ENCODE measurements at places on chromosomes 13 and 19.

GRCh38 chr19:55530996-55531395, 5.9 kb downstream of the SBK2 start:
- DNase-seq = no peak

DNA sequence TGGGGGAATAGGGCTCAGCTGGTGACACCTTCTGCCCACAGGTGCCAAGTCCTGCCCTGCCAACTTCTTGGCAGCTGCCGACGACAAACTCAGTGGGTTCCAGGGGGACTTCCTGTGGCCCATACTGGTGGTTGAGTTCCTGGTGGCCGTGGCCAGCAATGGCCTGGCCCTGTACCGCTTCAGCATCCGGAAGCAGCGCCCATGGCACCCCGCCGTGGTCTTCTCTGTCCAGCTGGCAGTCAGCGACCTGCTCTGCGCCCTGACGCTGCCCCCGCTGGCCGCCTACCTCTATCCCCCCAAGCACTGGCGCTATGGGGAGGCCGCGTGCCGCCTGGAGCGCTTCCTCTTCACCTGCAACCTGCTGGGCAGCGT, 2.1 kb downstream of the P2RY11 start:
- no peak for DNase-seq

- no peak for DNase-seq
Measured at GRCh38 chr19:15264061-15264932, 32.0 kb upstream of the EPHX3 start.

GRCh38 chr13:98222816-98223215, 45.7 kb upstream of the RNF113B start:
- no peak for DNase-seq

DNA sequence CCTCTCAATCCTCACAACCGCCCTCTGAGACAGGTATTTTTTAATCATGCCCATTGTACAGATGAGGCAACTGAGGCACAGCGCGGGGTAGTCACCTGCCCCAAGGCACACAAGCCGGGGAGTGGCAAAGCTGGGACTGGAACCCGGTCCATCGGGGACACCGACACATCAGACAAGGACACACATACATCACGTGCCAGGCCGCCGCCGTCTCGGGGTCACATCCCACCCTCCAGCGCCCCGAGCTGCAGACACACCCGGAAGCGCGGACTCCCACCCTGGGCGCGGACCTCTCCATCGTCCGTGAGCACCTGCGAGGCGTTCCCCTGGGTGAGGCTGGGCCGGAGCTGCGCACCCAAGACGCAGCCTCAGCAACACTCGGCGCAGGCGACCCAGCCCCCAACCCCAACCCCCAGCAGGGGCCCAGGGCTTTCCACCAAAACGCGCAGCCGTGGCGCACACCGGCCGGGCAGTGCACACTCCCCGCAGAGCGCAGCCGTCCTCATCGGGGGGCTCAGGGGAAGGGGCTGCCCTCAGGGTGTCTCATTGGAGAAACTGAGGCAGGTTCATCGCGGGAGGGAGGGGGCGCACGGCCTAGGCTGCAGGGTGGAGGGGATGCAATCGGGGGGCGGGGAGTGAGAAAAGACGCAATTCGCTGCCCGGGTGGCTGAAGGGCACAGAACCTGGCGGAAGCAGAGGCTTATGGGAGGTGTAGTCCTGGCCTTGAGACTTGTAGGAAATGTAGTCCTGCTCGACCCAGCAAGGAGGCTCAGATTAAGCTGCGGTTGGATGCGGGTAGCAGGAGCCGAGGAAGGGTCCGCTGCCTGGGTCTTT, 1.9 kb upstream of the LMTK3 start:
- DNase-seq = no peak

DNA sequence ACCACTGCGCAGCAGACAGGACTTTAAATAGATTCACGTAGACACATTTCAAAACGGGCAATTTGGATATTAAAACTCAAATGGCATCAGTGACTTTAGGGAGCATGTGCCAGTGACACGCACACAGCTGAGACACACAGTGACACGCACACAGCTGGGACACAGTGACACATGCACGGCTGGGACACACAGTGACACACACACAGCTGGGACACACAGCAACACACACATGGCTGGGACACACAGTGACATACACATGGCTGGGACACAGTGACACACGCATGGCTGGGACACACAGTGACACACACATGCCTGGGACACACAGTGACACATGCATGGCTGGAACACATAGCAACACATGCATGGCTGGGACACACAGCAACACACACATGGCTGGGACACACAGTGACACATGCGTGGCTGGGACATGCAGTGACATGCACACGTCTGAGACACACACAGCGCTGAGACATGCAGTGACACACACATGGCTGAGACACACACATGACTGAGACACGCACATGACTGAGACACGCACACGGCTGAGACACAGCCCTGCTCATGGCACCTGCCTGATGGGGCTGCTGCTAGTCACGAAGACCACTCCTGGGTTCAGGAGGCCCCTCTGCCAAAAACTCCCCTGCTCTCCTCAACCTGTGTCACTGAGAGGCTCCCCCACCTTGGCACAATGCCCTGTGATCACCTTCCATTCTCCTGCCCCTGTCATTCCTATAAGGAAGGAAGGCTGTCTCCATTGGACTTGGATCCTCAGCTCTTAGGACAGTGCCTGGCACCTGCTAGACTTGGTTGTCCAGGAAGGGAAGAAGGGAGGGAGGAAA, 52.5 kb downstream of the SOX1 start:
- no peak for DNase-seq

DNA sequence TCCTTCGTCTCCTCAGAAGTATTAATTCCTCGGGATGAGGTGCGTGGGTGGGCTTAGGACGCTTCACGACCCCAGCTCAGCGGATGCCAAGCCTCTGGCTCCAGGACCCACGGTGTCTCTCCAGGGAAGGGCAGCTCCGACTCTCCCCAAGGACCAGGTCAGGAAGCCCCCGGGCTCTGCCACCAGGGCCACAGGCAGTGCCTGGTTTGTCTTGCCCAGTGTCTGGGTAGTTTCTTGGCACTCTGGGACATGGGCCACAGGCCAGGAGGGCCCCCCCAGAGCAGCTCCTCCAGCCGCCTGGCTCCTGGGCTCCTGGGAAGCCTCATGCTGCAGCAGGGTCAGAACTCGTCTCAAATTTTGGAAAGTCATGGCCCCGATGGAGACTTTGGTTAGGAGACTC, 2.5 kb downstream of the PROZ start:
- DNase-seq = no peak

DNA sequence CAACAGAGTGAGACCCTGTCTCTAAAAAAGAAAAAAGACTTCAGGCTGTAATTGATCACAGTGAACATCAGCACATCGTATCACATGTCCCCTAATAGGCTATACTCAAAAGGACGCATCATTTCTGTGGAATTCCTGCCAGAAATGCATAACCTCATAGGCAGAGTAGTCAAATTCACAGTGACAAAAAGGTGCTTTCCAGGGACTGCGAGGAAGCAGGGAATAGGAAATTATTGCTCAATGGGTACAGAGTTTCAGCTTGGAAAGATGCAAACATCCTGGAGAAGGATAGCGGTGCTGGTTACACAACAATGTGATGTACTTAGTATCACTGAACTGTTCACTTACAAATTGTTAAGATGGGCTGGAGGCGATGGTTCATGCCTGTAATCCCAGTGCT, 41.1 kb upstream of the MRI1 start:
- no peak for DNase-seq

- no peak for DNase-seq
Measured at GRCh38 chr19:3440082-3440481, 40.2 kb downstream of the SMIM24 start.

GRCh38 chr13:101838323-101838722, 385.8 kb downstream of the ITGBL1 start:
- no peak for DNase-seq

DNA sequence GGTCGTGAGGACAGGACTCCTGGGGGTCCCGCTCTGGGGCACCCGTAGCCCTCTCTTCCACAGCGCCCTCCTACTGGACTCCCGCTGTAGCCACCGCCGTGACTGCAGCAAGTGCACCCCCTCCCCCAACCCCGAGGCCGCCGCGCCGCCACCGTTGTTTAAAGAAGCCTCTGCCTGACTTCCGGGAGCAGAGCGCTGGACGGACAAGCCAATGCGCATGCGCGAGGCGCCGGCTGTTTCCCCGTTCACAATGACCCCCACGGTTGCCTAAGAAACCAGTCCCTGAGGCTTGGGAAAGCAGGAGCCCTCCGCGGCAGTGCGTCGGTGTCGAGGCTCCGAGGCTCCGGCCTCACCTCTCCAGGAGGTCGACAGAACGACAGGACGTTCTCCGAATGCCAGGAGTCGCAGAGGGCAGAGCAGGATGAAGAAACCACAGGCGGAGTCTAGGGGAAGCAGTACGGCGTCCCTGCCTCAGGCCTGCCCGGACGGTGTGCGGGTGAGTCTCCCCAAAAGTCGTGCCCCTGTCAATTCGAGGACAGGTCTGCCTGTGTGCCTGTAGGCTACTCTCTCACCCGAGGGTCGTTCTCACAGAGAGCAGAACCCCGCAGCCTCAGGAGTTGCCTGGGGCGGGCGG, 70.5 kb upstream of the ZNF420 start:
- DNase-seq = peak; percentile 48

GRCh38 chr13:33918199-33918932, 100.4 kb downstream of the RFC3 start:
- DNase-seq = no peak

- no peak for DNase-seq
Measured at GRCh38 chr19:54430306-54431254, 15.3 kb downstream of the TTYH1 start.

DNA sequence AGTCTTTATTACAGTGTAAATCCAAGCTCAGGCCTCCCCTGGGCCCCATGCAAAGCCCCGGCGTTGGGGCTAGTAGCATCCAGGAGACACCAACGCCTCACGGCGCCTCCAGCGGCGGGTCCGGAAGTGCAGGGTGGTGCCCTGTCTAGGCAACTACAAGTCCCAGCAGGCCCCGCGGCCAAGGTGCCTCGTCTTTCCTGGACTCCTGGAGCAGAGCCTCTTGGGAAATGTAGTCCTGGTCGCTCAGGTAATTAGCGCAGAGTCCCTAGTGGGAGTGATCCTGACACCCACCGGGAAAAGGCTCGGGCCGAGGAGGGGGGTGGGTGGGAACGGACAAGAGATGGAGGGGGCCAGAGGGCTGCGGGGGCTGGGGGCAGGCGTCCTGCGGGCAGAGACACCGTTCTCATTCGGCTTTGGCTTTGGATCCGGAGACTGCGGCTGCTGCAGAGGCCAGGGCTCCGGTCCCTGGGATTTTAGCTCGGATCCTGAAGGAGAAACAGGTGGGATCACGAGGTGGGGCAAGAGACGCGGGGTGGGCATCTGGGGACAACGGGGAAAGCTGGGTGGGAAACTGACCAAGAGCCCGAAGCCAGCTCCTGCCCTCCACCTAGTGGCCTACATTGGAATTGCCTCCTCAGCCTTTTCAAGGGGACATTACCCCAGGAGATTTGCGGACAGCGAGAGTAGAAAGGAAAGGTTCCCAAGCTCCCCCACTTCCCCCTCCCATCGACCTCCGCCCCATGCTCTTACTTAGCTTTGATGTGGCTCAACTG, 11.4 kb downstream of the RTN2 start:
- DNase-seq = peak; percentile 85

DNA sequence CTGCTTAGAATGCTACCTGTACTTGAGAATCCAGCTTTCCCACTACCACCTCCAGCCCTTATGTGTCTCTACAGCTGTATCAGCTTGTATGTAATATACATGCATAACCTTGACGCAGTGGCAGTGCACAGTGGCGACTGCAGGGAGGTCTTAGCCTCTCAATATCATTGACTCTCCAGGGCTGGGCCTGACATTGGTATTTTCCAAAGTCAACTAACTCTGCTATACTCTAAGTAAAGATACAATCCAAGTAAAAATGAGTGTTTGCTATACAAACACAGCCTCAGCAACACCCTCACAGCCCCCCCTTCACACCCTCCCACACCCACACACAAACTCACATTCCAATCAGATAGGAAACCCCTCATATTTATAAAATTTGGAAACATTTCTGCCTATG, 6.7 kb upstream of the UBL3 start:
- no peak for DNase-seq

DNA sequence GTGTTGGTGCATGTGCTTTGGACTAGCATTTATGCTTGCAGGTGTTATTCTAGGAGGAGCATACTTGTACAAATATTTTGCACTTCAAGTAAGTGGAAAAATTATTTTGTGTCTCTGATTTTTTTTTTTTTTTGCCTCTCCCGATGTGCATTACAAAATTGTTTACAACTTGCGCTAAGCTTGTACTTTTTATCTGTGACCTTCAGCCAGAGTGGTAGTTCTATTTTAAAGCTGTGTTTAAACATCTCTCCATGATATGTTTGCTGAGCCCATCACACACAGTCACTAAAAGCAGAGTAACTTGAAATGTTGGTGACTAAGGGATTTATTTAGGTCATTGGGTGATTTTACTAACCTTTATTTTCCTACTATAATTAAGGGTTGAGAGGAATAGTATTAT, 20.8 kb downstream of the ITM2B start:
- no peak for DNase-seq

DNA sequence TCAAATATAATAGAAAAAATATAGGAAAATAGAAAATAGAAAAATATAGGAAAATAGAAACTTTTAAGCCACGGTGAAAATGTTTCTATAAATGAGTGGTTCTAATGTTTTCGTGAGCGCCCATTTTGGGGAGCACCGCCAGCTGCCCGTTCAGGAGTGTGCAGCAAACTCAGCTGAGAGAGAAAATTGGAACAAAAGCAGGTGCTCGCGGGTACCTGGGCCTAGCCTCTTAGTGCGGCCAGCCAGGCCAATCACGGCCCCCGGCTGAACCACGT, 204 bp upstream of the PDX1 start:
- no peak for DNase-seq

GRCh38 chr13:74575729-74576125, 441.5 kb upstream of the KLF12 start:
- peak; percentile 64 for DNase-seq

GRCh38 chr13:113928685-113929627, 44.9 kb downstream of the C13orf46 start:
- DNase-seq = no peak

- no peak for DNase-seq
Measured at GRCh38 chr13:46206143-46206542, 5.6 kb upstream of the LRRC63 start.

GRCh38 chr13:83057119-83057518, 825.2 kb downstream of the SLITRK1 start:
- no peak for DNase-seq

DNA sequence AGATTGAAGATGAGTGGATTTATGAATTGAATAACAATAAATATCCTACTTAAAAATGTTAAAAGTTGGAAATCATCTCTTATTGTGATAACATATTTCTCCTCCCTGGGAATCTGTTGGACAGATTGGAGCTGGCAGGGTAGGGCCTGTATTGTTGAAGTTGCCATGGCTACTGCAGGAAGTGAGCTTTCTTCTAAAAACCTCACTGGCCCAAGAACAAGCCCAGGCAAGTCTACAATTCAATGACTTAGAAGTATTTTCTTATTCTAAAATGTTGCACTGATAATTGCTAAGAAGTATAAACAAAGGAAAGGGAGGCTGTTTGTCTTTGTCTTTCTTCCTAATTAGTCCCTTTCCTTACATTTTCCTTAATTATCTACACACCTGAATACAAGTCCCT, 112.1 kb downstream of the DLEU7 start:
- DNase-seq = no peak

GRCh38 chr19:4238831-4239230, 8.0 kb upstream of the YJU2 start:
- DNase-seq = no peak

All from forelimb muscle (tissue), 1 donor.